GM18507 (cell line): ENCODE measurements at places on chromosomes 1 and 21.

- no peak for DNase-seq
These were observed 27.0 kb downstream of the CLCA4 start for GRCh38 chr1:86573763-86574484.

- no peak for DNase-seq
These were observed 28.1 kb downstream of the RUNX3 start for GRCh38 chr1:24901791-24902470.

- DNase-seq = no peak
These were observed 13.6 kb upstream of the MAB21L3 start for GRCh38 chr1:116097626-116098025.

DNA sequence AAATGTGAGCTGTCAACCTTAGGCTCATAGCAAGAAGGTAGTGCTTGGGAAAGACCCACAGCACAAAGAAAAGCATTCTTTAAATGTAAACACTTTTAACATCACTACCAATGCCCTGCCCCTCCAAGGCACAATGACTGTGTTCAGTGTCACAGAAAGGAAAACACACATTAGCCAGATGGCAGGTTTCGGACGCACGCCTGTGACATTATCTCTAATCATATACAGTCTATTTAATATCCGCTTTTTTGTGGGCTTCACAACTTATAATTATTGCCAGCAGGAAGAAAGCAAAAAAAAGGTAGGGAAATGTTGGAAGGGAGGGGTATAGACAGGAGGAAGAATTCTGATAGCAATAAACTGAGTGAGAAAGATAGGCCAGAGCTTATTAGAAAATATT, 112.4 kb upstream of the BEND5 start:
- DNase-seq = no peak

DNA sequence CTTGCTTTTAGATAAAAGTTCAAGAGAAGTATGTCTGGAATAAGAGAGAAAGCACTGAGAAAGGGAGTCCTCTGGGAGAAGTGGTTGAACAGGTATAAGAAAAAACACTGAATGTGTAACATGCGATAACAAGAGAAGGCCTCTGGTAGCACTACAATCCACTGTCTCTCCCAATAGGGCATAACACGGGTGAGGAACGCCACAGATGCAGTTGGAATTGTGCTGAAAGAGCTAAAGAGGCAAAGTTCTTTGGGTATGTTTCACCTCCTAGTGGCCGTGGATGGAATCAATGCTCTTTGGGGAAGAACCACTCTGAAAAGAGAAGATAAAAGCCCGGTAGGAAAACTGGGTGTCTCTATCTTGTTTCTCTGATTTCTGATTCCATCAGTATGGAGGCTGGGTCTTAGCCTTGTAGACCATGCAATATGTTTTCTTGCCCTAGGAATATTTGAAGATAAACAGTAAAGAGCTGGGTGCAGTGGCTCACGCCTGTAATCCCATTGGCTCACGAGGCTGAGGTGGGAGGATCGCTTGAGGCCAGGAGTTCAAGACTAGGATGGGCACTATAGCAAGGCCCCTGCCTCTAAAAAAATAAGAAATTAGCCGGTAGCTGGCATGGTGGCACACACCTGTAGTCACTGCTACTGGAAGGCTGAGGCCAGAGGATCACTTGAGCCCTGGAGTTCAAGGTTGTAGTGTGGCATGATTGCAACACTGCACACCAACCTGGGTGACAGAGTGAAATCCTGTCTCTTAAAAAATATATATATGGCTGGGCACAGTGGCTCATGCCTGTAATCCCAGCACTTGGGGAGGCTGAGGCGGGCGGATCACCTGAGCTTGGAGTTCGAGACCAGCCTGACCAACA, 40.4 kb downstream of the DAP3 start:
- DNase-seq = no peak

DNA sequence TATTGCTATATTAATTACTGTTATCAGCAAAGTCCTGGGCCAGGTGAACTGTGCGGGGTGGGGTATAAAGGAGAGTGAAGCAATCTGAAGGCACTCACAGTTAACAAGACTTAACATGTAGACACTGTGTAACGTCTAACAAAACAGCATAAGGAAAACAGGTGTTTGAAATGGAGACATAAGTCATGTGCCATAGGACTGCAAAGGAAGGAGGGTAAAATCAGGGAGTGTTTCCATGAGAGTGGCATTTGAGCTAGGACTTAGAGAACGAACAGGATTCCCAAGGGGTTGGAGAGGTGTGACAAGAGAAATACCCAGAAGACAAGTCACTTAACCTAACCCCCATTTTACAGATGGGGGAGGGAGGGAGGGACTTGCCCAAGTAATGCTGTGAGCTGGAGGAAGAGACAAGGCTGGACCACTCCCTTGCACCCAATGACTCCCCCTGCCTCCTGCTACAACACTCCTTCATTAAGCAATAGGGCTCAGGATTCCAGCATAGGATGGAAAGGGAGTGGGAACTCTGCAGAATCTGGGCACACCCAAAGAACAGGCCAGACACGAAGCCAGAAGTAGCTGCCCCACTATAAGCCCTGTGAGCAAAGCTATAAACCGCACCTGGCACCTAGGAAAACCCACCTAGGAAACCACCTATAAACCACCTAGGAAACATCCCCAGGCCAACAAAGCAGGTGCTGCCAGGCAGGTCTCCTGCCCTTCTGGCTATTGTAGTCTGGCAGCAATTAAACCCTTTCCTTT, 6.6 kb downstream of the PEF1 start:
- DNase-seq = no peak

DNA sequence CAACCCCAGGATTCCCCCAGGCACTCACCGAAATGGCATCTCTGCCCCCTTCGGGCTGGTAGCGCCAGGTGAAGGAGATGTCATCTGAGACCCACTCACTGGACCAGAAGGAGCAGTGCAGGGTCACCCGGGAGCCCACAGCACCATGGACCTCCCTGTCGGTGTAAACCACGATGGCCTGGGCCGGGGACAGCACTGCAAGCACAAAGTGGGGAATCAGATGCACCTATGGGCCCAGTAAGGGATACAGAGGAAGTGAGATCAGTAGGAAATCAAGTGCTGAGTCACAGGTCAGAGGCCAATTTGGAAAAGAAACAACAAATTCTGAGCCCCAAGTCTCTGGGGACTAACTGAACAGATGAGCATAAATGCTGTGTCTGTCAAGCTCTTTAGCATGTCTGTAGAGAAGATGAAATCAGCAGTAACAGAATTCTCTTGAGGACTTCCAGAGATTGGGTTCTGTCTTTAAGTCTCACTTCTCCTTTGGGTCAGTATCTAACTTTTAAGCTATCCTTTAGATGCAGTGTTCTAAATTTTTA, 2.5 kb downstream of the MPZ start:
- no peak for DNase-seq

DNA sequence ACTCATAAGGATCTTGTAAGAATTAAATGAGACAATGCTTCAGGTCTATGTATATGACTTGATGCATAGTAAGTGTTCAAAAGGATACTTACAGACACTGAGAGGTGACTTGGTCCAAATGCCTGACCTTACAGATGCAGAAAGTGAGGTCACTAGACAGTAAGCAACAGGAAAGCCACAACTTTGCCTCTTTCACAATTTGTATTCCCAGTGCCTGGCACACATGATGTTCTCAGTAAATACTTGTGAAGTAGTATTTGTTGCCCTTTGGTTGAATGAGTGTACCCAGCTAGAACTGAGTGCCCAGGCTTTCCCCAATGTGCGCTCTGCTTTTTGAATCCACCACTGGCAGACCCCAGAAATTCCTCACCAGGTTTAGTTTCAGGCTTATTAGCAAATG, 105.1 kb downstream of the BEND5 start:
- no peak for DNase-seq

GRCh38 chr21:32816261-32816660, 44.7 kb upstream of the PAXBP1 start:
- no peak for DNase-seq

DNA sequence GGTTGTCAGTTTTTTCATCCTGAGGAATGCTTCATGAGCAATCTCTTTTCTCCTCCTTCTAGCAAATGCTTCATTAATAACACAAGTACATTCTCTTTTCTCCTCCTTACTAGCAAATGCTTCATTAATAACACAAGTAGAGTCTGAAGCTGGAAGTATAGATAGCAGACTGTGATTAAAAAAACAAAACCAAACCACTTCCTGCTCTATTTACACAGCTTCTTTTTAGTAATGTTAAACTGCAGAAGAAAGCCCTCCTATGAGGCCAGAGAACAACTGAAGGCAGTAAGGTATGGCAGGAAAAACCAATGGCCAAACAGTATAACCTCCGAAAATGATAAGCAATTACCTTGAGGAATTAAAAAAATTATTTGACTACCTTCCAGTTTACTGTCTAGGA, 90.1 kb downstream of the ZSWIM5 start:
- no peak for DNase-seq

- DNase-seq = no peak
These were observed 207.4 kb upstream of the RUNX1 start for GRCh38 chr21:35256468-35256988.

- no peak for DNase-seq
These were observed 94.5 kb downstream of the CD58 start for GRCh38 chr1:116476321-116476720.

DNA sequence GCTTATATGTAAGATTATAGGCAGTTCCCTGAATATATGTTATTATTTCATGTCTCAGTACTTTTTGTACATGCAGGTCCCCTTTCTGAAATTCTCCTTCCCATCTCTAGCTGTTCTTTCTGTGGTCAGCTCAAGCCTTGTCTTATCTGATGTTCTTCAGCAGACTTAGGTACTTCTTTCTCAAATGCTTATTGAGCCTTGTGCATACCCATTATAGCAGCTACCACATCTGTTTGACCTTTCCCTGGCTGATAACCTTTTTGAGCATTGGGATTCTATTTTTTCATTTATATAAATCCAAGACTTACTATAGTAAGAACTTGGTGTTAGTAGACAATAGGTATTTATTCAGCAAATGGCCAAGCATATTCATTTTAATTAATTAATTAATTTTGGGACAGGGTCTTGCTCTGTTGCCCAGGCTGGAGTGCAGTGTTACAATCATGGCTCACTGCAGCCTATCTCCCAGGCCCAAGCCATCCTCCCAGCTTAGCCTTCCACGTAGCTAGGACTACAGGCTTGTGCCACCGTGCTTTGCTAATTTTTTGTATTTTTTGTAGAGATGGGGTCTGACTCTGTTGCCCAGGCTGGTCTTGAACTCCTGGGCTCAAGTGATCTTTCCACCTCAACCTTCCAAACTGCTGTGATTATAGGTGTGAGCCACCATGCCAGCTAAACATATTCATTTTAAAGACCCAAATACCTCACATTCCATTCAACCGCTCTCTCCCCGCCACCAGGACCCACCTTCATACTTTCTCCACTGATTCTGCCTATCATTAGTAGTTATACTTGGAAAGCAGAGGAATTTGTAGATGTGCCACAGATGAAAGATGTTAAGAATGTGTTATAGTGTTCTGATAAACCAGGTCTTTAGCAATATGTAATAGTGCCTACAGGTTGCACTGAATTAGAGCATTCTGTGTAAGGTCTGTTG, 16.7 kb downstream of the TIPRL start:
- no peak for DNase-seq

GRCh38 chr1:154350383-154350782, 25.1 kb downstream of the ATP8B2 start:
- DNase-seq = no peak
